ENCODE measurements at places on chromosomes 1 and 21. TPM values are rescaled to one million over a fixed set of nuclear protein-coding genes. Genes with fewer than 3 reads are reported as not detected.

GRCh38 chr1:70542856-70543255 is 131.8 kb downstream of the CTH start:
- DNase-seq, result no peak
- H3K4me3 ChIP-seq, result no peak overlapping the region
- H3K27ac ChIP-seq, result no peak overlapping the region
- no peaks in the 10 kb centered on the region for H3K4me1 ChIP-seq
- H3K27me3 ChIP-seq, result no peaks in the 10 kb centered on the region

Gene CDCP2
- total RNA-seq, result not detected

GRCh38 chr21:44365251-44365966 is 12.0 kb downstream of the TRPM2 start:
- H3K27ac ChIP-seq, result no peak overlapping the region
- no peak overlapping the region for H3K4me3 ChIP-seq
- DNase-seq, result no peak
- peaks cover 5% of the 10 kb centered on the region for H3K4me1 ChIP-seq
- no peaks in the 10 kb centered on the region for H3K36me3 ChIP-seq

Gene SLC9C2
- not detected for total RNA-seq

- DNase-seq, result no peak
- no peaks in the 10 kb centered on the region for H3K27me3 ChIP-seq
- no peak overlapping the region for H3K4me3 ChIP-seq
- H3K36me3 ChIP-seq, result no peaks in the 10 kb centered on the region
- H3K4me1 ChIP-seq, result no peaks in the 10 kb centered on the region
- no peak overlapping the region for H3K27ac ChIP-seq
Measured at GRCh38 chr21:25710550-25710949, 24.2 kb downstream of the ATP5PF start.

Gene BCL2L15
- total RNA-seq, result 0.13 TPM

- H3K27ac ChIP-seq, result no peak overlapping the region
- H3K36me3 ChIP-seq, result no peaks in the 10 kb centered on the region
- DNase-seq, result no peak
- no peaks in the 10 kb centered on the region for H3K27me3 ChIP-seq
- H3K4me1 ChIP-seq, result peaks cover 21% of the 10 kb centered on the region
- H3K4me3 ChIP-seq, result no peak overlapping the region
Measured at GRCh38 chr1:55318116-55318817, 103.1 kb upstream of the USP24 start.

Gene IGSF9
- total RNA-seq, result 0.16 TPM

GRCh38 chr1:220504329-220504728 is 23.6 kb upstream of the MARK1 start:
- H3K36me3 ChIP-seq, result no peaks in the 10 kb centered on the region
- no peak for DNase-seq
- peaks cover 6% of the 10 kb centered on the region for H3K27me3 ChIP-seq
- H3K4me1 ChIP-seq, result no peaks in the 10 kb centered on the region

- H3K27me3 ChIP-seq, result peaks cover 33% of the 10 kb centered on the region
- no peak overlapping the region for H3K4me3 ChIP-seq
- H3K36me3 ChIP-seq, result no peaks in the 10 kb centered on the region
- H3K27ac ChIP-seq, result no peak overlapping the region
- DNase-seq, result no peak
- no peaks in the 10 kb centered on the region for H3K4me1 ChIP-seq
Measured at GRCh38 chr1:36857754-36858153, 176.6 kb downstream of the GRIK3 start.
